ENCODE measurements at places on chromosomes 7 and 10.

GRCh38 chr10:130875116-130875515, 436.4 kb downstream of the TCERG1L start:
- no peak for DNase-seq

DNA sequence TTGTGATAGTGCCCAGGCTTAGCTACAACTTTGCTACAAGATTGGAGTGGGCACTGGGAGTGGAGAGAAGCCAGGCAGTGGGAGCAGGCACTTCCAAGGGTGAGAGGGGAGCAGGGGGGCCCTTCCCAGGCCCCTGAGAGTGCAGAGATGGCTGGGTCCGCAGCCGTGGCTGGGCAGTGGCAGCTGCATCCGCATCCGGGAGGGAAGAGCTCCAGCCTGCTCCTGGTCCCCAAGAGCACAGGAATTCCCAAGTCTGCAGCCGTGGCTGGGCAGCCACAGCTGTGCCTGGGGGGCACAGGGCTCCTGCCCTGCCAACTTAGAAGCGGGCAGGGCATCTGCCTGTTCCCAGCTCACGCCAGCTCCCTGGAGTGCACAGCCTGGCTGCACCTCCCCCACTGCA, 124.1 kb upstream of the POM121L12 start:
- no peak for DNase-seq

DNA sequence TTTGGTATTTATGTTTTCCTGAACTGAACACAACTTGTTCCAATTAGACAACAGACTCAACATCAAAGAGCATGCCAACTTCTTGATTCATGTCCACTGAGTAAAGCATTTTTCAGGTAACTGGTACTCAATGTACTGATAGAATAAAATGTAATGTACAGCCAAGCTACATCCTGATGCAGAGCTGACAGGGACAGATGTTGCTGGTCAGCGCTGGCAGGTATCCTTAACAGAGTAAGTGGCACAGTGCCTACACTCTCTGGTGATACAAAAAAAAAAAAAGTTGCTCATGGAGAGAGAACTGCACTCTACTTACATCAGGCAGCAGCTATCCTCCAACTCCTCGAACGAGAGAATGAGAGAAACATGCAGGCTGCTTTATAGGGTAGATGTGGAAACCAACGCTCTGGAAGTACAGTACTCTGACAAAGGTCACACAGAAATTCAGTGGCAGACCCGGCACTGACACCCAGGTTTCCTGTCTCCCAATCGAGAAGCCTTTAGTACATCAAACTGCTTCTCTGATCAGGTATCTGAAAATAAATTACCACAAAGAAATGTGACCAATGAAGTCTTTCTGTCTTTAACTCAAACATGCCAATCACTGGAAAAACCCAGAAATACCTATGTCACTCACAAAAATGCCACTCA, 4.6 kb downstream of the ITGB1 start:
- DNase-seq: no peak

GRCh38 chr7:3922175-3922635, 621.2 kb downstream of the SDK1 start:
- DNase-seq: no peak

DNA sequence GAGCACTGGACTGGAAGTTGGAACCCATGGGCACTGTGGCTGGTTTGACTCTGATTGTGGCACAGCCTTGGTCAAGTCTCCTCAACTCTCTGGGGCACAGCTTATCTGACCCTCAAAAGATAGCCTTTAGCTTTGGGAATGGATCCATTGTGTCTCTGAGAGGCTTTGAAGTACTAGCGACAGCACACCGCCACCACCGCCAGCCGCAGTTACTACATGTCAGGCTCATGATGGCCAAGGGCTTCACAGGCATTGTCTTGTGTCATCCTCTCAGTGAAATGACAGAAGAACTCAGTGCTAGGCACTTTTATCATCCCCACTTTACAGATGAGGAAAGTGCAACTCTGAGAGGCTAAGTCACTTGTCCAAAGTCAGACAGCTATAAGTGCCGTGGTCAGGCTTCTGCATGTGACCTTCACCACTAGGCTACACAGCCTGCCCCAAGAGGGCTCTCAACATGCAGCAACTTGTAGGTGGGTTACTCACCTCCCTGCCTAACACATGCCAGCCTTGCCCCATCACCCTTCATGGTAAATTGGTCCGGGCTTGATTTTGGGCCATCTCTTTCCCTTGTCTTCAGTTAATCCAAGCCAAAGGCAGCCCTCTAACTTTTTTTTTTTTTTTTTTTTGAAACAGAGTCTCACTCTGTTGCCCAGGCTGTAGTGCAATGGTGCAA, 44.1 kb downstream of the C10orf105 start:
- no peak for DNase-seq

DNA sequence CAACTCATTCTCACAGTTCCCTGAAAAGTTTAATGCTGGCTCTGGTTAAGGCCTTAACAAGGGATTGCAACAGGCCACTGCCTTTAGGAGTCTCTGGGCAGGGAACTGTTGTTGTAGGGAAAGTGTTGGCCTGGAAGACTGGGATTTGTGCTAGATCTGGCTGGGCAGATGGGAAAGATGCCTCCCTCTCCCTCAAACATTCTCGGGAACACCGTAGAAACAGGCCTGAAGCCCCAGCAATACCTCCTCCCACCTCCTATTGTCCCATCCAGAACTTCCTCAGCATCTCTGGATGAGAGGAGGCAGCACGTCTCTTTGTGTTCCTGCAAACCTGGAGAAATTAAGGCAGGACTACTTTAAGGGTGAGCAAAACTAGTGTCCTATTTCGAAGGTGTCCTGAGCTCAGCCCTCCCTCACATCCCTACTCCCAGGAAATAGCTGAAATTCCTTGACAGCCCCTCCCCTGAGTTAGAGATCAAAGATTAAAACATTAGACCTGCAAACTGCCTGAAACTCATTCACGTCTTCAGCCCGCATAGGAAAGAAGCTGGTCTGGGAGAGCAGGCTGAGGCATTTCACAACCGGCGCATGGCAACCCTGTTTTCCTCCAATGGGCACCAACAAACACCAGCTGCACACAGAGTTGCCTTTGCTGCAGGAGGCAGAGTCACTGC, 10.9 kb upstream of the MAP3K8 start:
- DNase-seq: no peak
